Left ventricle myocardium inferior (tissue), 1 donor: ENCODE measurements at places on chromosomes 1 and 21. TPM values are rescaled to one million over a fixed set of nuclear protein-coding genes. Genes with fewer than 3 reads are reported as not detected.

OVAAL gene
- total RNA-seq: 5.3 TPM

GRCh38 chr1:21391497-21391896 lies 48.4 kb upstream of the NBPF3 start:
- no peaks in the 10 kb centered on the region for H3K4me1 ChIP-seq
- H3K27me3 ChIP-seq: peaks cover 25% of the 10 kb centered on the region
- H3K27ac ChIP-seq: no peak overlapping the region
- no peak for DNase-seq
- H3K4me3 ChIP-seq: no peak overlapping the region

- no peaks in the 10 kb centered on the region for H3K27me3 ChIP-seq
- no peak overlapping the region for H3K27ac ChIP-seq
- no peaks in the 10 kb centered on the region for H3K36me3 ChIP-seq
- no peaks in the 10 kb centered on the region for H3K4me1 ChIP-seq
- no peak overlapping the region for H3K4me3 ChIP-seq
These were observed 85.5 kb upstream of the PALMD start for GRCh38 chr1:99560207-99561040.

HTR6 gene
- not detected for total RNA-seq

- H3K27ac ChIP-seq: no peak overlapping the region
- no peaks in the 10 kb centered on the region for H3K27me3 ChIP-seq
- peaks cover 29% of the 10 kb centered on the region for H3K36me3 ChIP-seq
- no peak for DNase-seq
- H3K4me3 ChIP-seq: no peak overlapping the region
- peaks cover 2% of the 10 kb centered on the region for H3K4me1 ChIP-seq
These were observed 15.5 kb upstream of the JAK1 start for GRCh38 chr1:64981601-64982533.

RGS4 gene
- 3.2 TPM for total RNA-seq

GRCh38 chr1:970242-970972 lies 4.1 kb downstream of the PLEKHN1 start:
- no peaks in the 10 kb centered on the region for H3K36me3 ChIP-seq
- no peak overlapping the region for H3K4me3 ChIP-seq
- peaks cover 18% of the 10 kb centered on the region for H3K4me1 ChIP-seq
- H3K27me3 ChIP-seq: peaks cover 81% of the 10 kb centered on the region
- H3K27ac ChIP-seq: no peak overlapping the region

DNA sequence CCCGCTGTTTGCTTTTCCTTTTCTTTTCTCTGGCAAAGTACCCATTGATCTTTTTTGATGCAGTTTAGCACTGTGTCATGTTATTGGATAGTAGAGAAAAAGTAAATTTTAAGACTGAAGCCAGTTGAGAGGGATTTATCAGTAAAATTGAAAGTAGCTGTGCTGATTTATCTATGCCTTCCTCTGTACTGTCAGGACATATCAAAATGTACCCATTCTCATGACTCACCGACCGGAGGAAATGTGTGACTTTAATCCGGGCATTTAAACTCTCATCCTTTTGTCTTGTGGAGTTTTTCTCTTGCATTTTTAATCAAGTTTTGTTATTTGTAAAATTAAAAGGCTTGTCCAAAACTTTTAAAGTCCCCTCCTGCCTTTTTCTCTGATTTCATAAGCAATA lies 276.6 kb upstream of the FMN2 start:
- H3K27me3 ChIP-seq: peaks cover 4% of the 10 kb centered on the region
- no peaks in the 10 kb centered on the region for H3K36me3 ChIP-seq
- H3K4me1 ChIP-seq: no peaks in the 10 kb centered on the region
- no peak overlapping the region for H3K27ac ChIP-seq

- no peaks in the 10 kb centered on the region for H3K4me1 ChIP-seq
- no peak for DNase-seq
- H3K4me3 ChIP-seq: no peak overlapping the region
- H3K27me3 ChIP-seq: peaks cover 65% of the 10 kb centered on the region
- no peak overlapping the region for H3K27ac ChIP-seq
These were observed 38.0 kb downstream of the AJAP1 start for GRCh38 chr1:4692437-4692836.

- no peak overlapping the region for H3K27ac ChIP-seq
- H3K36me3 ChIP-seq: no peaks in the 10 kb centered on the region
- no peaks in the 10 kb centered on the region for H3K27me3 ChIP-seq
- DNase-seq: no peak
These were observed 360.1 kb downstream of the SMYD3 start for GRCh38 chr1:246146804-246147523.

PGBD5 gene
- 10.6 TPM for total RNA-seq

GRCh38 chr1:15836772-15837669 lies 10.5 kb upstream of the SPEN start:
- H3K4me3 ChIP-seq: peak overlapping the region; percentile 78
- peaks cover 35% of the 10 kb centered on the region for H3K4me1 ChIP-seq
- H3K36me3 ChIP-seq: no peaks in the 10 kb centered on the region
- H3K27ac ChIP-seq: peak overlapping the region; percentile 97
- DNase-seq: peak; percentile 54
- no peaks in the 10 kb centered on the region for H3K27me3 ChIP-seq

SRGAP2C gene
- total RNA-seq: 12.4 TPM

- no peak overlapping the region for H3K27ac ChIP-seq
- no peak for DNase-seq
- H3K4me3 ChIP-seq: no peak overlapping the region
- H3K36me3 ChIP-seq: no peaks in the 10 kb centered on the region
- no peaks in the 10 kb centered on the region for H3K4me1 ChIP-seq
- H3K27me3 ChIP-seq: no peaks in the 10 kb centered on the region
These were observed 381.0 kb downstream of the HHAT start for GRCh38 chr1:210709701-210710100.

DRAXIN gene
- total RNA-seq: 0.05 TPM
